ENCODE measurements at places on chromosomes 5 and 9.

- DNase-seq, result no peak
These were observed 67.2 kb upstream of the IFNE start for GRCh38 chr9:21549251-21549765.

- DNase-seq, result no peak
These were observed 43.3 kb downstream of the TLR4 start for GRCh38 chr9:117747386-117747970.

GRCh38 chr5:97846643-97847042 is 663.6 kb upstream of the RIOK2 start:
- DNase-seq, result no peak

DNA sequence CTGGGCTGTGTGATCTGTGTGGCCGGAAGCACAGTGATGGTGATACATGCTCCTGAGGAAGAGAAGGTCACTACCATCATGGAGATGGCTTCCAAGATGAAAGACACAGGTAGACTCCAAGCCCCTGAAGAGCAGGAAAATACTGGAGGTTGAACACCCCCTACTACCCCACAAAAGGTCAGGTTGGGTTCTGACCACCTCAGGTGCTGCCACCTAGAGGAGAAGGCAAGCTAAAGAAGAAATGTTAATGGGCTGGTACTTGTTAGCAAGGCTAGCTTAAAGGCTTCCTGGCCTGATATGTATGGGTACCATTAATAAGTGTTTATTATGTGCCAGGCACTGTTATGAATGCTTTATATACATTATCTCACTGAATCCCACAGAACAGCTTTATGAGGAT is 11.7 kb downstream of the NIPAL4 start:
- DNase-seq, result no peak

- no peak for DNase-seq
These were observed 4.7 kb downstream of the SPTAN1 start for GRCh38 chr9:128556926-128557634.

DNA sequence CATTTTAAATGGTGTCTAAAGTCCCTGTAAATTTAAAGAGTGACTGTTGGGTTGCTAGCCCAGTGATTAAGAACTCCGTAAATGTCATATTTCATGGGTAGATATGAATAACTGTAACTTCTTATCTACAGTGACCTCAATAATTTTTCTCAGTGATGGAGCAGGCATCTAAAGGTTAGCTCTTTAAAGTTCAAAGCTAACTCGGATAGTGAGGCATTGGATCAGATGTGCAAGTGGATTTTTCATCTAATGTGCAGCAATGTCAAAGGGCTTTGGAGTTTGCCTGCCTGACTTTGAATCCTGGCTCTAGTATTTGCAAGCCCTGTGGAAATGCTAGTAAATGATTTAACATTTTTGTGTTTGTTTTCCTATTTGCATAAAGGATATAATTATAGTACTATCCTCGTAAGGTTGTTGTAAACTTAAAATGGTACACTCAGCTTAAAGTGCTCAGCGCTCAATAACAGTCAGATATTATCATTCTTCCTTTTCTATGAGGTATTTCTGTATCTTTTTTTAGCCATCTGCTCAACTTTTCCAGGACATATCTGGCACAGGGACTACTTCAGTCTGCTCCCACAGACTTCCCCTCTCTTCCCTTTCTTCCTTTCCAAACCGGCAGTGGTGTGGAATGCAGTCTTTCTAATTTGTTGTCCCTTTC is 163.7 kb upstream of the ELL2 start:
- no peak for DNase-seq

Measured in esophagus squamous epithelium (tissue), 5 donors.